Gastroesophageal sphincter (tissue), 4 donors: ENCODE measurements at places on chromosomes 5 and 9. TPM values are rescaled to one million over a fixed set of nuclear protein-coding genes. Genes with fewer than 3 reads are reported as not detected.

Gene C5orf63
- 3.4 TPM for total RNA-seq

Gene SLC6A19
- not detected for total RNA-seq

DNA sequence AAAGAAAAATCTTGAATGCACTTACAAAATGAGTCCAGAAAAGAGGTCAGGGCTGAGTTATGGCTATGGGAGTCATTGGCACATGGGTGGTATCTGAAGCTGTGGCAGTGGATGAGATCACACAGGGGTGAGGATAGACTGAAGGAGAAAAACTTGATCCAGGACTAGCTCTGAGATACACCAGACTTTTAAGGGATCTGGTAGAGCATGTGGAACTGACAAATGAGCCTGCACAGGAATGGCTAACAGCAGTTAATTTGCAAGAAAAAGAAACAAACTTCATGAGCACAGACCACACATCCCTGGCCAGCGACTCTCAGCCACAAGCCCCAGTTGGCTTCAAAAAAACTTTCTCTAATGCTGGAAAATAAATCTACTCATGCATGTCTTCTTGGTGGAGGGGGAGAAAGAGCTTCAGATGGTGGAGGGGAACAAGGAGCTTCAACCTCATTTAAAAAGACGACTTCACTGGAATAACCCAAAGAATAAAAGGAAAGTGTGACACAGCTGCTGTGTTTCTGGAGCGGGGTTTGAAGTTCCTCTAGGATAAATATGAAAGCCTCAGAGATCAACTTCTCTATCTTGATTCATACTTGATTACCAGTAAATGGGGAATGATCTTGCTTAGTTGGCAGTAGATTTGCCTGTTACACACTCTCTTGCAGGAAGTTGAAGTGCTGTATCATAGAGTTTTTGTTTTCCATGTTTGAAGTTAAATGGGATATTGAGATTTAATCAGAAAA lies 33.6 kb downstream of the TNFAIP8 start:
- peak; percentile 25 for ATAC-seq

- no peak for ATAC-seq
These were observed 309.1 kb downstream of the PSAT1 start for GRCh38 chr9:78606001-78606379.

GRCh38 chr9:113302792-113303418 lies at the start of gene RNF183:
TSS of gene RNF183 (minus strand) at chr9:113303376. CDS start at chr9:113298184, 5,192 bp downstream.
- no peak for ATAC-seq

- ATAC-seq = no peak
These were observed 53.3 kb upstream of the ATP10B start for GRCh38 chr5:160905285-160905684.

DNA sequence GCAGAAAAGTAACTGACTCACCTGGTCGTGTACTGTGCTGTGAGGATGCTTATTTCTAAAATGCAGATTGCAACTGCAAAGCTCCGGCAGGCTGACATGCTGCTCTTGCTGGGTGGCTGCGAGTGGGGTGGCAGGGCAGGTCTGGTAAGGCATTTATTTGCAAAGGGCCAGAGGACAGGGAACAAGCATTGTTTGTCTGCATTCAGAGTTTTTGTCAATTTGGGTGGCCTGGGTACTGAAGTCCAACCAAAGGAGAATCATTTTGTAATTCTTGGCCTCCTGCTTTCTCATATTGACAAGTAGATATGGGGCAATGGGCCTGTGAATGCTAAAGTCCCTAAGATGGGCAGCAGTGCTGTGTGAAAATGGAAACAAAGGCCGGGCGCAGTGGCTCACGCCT lies at the start of gene C9:
C9 (minus strand) TSS at position 129 of the 400 bp plus-strand sequence; CDS start at position 98, 31 bp downstream.
- ATAC-seq = no peak

DNA sequence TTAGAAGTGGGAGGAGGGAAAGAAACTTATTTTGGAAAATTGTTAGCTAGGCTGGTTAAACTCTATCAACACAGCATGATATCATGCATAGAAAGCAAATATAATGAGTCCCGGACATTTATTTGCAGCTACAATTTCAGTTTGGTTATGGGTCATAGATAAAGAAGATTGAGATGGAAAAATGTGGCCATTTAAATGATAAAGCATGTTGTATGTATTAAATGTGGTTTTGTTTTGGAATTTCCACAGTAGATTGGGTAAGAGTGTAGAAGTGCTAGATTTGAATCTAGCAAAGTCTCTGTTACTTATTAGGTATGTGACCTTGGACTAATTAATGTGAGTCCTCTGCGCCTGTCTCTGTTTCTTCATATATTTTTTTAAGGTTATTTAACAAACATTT lies 217.4 kb downstream of the KDM4C start:
- no peak for ATAC-seq

DNA sequence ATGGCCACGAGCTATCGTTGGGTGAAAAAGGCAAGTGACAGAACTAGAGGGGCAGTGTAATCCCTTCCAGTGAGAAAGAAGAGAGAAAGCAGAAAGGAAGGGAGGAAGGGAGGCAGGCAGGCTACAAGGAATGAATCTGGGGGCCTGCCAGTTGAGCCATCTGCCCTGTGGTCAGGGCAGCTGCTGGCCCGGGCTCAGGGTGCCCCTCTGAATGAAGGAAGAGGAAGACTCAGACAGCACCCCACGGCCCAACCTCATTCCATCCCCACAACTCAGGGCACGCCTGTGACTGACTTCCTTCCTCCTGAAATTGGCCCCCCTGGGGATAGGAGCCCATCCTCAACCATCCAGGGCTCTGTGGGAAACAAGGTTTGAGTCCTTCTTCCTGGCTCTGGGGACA lies 20.3 kb upstream of the FLT4 start:
- no peak for ATAC-seq

Gene SECISBP2
- 27.5 TPM for total RNA-seq

- ATAC-seq = no peak
These were observed 128.5 kb downstream of the RGS3 start for GRCh38 chr9:113591899-113592625.

DNA sequence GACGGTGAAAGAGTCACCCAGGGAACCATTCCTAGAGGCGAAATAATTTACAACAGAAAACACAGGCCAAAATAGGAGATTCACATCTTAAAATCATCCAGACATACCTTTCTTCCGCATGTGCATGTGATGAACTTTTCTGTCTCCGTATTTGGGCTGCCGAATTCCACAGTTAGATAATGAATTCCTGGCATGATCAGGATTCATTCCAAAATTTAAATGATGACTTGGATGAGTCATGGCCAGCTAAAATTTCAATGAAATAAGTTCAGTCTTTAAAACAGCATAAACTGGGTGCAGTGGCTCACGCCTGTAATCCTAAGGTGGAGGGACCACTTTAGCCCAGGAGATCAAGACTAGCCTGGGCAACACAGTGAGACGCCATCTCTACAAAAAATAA lies 82.7 kb downstream of the DROSHA start:
- no peak for ATAC-seq

- ATAC-seq = no peak
These were observed 118.0 kb downstream of the PRKACG start for GRCh38 chr9:68895741-68896478.

Gene P4HA2
- total RNA-seq = 34.6 TPM

DNA sequence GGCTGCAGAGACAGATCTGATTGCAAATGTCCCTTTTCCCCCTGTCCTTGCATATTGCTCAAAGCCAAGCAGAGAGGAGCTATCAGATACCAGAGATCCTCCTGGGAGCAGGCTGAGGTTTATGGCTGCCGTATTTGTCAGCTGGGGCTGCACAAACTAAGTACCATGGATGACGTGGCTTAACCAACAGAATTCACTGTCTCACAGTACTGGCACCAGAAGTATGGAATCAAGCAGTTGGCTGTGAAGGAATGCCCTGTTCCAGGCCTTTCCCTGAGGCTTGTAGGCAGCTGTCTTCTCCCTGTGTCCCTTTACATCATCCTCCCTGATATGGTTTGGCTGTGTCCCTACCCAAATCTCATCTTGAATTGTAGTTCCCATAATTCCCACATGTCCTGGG lies 2.6 kb downstream of the CFAP90 start:
- no peak for ATAC-seq

Gene IRGM
- total RNA-seq = not detected

- peak; percentile 65 for ATAC-seq
These were observed 8.9 kb upstream of the NUP214 start for GRCh38 chr9:131116281-131117120.

Gene PRKAA1
- total RNA-seq = 94.0 TPM

DNA sequence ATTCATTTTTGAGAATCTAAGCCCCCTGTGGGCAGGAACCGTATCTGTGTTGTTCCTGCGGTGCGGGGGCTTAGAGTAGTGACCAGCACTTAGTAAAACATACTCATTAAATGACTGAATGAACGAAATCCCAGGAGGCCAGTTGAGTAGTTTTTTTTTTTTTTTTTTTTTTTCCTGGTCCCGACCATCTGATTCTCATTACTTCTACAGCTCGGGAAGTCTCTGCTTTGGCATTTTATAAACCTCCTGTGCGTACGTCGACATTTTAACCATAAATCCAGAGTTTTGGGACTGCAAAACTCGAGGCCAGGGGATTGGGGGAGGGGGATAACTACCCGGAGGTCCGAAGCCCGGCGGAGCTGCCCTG lies 31.5 kb upstream of the SPRY4 start:
- ATAC-seq = peak; percentile 3

GRCh38 chr5:56962286-56962685 lies 10.4 kb upstream of the MIER3 start:
- ATAC-seq = no peak

DNA sequence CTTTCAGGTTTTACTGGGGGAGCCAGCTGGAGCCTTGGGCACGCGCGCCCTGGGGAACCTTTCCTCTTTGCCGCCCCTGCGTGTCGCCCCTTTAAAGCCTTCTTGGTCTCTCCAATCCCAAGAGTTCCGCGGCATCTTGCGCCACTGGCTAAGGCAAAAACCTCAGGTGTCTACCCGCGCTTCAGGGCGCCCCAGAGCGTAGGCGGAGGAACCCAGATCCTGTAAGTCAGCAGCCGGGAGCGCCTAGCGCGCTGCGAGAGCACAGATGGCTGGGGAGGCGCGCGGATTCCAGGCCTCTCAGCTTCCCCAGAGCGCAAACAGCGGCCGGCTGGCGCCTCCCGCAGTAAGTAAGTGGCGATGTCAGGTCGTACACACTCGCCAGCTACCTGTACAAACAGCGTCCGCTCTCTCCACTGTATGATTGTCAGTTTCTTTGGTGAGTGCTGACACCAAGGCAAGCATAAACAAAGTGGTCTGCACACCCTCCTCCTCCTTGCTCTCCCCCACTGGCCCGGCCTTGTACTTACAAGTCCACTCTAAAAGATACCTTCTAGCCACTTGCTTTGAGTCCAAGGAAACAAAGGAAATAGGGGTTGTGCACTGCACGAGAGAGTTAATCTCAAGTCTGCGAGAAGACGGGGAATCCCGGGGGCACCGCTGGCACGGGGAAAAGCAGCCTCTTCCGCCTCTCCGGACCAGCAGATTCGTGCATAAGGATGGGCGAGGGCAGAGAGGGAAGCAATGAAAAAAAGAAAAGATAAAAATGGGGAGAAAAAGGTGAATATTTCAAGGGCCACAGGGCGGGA lies 2.9 kb downstream of the HTR1A start:
- ATAC-seq = no peak

DNA sequence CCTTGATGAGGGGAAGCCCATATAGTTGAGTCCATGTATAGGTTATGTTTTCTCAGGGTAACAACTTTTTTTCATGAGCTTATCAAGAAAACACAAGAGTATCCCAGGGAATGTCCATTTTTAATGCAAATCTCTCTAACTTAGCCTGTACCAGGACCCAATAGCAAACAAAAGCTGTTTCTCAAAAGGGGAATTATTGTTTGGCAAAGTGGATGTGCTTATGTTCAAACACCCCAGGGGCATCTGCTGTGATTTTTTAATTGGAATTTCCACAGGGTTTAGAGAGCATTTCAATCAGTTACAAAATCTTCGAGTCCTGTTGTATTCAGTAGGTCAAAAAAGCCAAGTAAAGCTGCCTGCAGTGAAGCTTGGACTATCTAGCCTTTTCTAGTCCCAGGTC lies 33.4 kb upstream of the CSNK1G3 start:
- ATAC-seq = no peak

DNA sequence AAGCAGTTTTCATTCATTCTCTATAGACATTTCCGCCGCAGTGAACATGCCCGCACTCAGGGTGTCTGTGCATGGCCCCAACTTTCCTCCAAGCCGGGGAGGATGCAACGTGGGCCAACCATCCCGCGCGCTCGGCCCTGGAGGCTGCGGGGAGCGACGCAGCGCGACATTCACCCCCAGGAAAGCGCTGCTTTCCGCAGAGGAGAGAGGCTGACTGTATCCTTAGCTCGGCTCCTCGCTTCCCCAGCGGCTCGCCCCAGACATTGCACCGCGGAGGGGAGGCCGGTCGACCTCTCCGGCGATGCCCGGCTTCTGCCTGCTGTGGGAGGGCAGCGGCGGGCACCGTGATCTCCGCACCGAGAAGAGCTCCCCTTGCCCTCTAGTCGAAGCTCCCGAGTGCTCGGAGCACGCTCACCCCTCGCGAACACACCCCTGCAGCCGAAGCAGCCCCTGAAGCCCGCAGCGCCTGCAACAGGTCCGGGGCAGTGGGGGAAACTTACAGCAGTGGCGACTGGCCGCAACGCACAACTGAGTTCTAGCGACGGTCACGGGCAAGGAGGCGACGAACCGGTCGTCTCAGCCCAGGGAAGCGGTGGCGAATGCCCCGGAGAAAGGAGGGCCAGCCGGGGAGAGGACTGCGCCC lies 600 bp downstream of the ENC1 start:
- peak; percentile 47 for ATAC-seq

DNA sequence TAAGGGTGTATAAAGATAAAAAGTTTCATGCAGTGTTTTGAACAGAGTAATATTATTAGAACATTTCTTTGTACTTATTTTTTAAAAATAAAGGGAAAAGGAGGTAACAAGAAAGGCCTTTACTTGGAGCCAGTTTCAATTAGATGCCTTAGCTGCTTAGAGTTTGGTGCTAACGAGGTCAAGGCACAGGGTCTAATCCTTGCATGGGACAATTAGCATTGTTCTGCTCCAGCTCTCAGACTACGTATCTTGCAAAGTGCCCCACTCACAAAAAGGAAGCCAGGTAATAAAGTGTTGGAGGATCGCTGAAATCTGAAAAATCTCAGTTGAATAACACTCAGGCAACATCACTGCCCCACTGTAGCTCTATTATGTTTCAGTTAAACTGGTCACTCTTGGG lies 2011.3 kb downstream of the EFNA5 start:
- no peak for ATAC-seq

DNA sequence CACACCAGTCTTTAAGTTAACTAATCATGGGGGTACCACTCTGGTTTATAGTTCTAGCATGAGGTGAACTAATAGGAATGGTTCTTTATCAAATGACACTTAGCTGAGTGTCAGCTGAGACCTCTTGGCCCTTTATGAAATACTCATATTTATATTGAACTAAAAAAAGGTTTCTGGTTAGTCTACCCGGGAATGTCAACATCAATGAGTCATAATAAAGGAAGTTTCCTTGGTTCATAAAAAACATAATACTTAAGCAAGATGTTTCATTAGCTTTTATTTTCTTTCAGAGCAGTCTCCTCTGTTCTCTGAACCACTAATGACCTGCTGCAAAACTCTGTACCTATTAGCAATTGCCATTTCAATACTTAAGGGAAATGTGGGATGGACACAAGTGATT lies 13.7 kb downstream of the DAB2 start:
- ATAC-seq = peak; percentile 67

GRCh38 chr5:488241-488640 lies 36.0 kb downstream of the SLC9A3 start:
- no peak for ATAC-seq
